Right hindlimb (tissue), 1 donor: ENCODE measurements at places on chromosomes 3 and 15.
A peak's percentile ranks its signal among the peaks of the same experiment; 100 is the strongest.

DNA sequence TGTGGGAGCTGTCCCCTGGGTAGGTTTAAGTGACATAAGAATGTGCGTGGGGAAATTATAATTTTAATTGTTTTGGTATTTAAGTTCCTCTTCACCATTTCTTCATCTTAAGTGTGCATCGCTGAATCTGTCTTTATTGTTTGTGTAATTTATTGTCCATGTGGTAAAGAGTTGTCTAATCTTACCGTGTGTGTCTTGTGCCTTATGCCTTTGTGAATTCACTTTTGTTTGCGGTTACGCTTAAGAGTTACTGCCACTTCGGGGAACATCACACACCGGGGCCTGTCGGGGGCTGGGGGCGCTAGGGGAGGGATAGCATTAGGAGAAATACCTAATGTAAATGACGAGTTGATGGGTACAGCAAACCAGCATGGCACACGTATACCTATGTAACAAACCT, 767 bp downstream of the WDR48 start:
- no peak for DNase-seq

GRCh38 chr3:81485444-81485865, 276.0 kb downstream of the GBE1 start:
- peak; percentile 69 for DNase-seq

GRCh38 chr15:23753248-23753647, 66.1 kb upstream of the NDN start:
- no peak for DNase-seq

DNA sequence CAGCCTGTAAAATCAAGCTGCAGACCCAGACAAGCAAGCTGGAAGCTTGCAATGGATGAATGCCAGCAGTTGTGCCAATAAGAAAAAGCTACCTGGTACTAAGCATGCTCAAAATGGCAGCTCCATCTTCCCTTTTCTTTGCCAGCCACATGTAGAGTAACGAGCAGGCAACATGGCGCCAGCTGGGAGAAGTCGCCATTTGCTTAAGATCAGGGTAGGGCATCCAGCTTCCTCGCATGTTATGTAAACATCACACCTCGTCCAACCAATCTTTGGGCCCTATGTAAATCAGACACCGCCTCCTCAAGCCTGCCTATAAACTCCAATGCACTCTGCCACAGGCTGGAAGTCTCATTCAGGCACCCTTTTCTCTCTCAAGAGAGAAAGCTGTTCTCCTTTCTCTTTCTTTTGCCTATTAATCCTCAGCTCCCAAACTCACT, 973.9 kb downstream of the FHIT start:
- no peak for DNase-seq

- DNase-seq: no peak
Observed at GRCh38 chr3:184360929-184361531, 375 bp downstream of the CLCN2 start.

GRCh38 chr3:184260724-184261269, 556 bp downstream of the CAMK2N2 start:
- no peak for DNase-seq

DNA sequence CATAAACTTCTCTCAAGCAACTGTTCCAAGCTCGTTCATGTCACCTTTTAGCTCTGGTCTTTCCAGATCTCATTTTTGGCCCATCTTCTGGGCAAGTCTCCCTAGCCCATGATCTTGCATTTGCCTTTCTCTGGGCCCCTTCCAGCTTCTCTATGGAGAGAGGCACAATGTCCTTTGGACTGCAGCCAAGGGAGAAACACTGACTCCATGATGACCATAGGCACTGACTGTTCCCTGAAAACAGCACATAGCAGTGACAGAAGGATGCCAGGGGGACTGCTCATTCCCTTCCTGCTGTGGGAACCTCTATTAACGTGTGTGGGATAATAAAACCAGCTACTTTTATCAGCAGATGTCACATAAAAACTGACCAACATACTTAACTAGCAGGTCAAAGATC, 60.3 kb downstream of the STRIT1 start:
- DNase-seq: peak; percentile 71

- DNase-seq: peak; percentile 35
Observed at GRCh38 chr15:31434588-31435260, 108.1 kb downstream of the KLF13 start.

- no peak for DNase-seq
Observed at GRCh38 chr3:135779024-135779423, 186.5 kb upstream of the PPP2R3A start.

DNA sequence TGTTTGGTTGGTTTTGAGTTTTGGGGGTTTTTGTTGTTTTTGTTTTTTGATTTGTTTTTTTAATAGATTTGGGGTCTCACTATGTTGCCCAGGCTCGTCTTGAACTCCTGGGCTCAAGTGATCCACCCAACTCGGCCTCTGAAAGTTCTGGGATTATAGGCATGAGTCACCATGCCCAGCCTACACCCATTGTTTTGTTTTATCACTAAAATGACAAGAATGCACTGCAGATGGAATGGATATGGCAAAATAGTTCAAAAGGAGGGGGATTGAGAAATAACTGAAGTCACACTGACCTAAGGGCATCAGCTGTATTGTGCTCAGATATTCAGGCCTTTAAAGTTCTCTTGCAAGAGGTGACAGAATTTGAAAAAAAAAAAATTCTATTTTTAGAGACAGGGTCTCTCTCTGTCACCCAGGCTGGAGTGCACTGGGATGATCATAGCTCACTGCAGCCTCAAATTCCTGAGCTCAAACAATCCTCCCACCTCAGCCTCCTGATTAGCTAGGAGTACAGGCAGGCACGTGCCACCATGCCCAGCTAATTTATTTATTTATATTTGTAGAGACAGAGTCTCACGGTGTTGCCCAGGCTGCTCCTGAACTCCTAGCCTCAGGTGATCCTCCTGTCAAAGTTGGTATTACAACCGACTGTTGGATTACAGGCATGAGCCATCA, 4.4 kb upstream of the RASA2 start:
- no peak for DNase-seq

GRCh38 chr3:114327665-114328064, 33.8 kb downstream of the TIGIT start:
- DNase-seq: no peak

GRCh38 chr3:114874522-114874971, 272.5 kb downstream of the ZBTB20 start:
- peak; percentile 23 for DNase-seq

DNA sequence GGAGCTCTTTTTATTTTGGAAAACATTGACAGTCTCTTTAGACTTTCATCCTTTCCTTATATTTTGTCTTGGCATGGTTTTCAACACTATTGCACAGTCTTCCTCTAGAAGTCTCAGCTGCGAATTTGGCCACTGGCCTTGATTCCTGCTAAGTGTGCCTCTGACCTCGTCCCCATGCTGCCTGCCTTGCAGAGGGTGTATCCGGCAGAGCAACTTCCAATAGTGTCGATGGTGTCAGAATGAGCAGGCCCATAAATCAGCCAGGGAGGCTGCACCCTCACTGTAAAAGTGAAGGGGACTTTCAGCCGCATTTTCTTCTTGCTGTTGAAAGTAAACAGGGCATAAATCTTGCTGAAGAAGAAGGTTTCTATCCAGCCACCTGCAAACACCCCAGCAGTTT, 336.7 kb upstream of the TRIM42 start:
- no peak for DNase-seq

- no peak for DNase-seq
Observed at GRCh38 chr15:62824111-62825015, 218.2 kb upstream of the TPM1 start.

DNA sequence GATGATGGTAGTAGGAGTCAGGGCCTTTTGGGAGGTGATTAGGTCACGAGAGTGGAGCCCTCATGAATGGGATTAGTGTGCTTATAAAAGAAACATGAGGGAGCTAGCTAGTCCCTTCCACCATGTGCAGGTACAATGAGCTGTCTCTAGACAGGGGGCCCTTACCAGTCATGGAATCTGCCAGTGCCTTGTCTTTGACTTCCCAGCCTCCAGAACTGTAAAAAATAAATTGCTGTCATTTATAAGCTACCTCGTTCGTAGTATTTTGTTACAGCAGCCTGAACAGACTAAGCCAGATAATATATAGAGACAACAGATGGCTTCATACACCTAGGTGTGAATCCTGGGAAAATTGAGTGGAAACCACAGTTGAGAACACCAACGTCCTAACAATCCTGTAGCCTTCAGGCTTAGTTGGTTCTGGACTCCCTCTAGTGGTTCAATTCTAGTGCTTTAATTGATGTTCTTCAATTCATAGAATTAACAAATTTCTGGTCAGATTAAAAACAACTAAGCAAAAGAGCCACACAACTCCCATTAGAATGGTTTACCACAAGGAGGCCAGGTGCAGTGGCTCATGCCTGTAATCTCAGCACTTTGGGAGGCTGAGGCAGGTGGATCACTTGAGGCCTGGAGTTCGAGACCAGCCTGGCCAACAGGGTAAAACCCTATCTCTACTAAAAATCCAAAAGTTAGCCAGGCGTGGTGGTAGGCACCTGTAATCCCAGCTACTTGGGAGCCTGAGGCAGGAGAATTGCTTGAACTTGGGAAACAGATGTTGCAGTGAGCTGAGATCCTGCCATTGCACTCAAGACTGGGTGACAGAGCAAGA, 21.3 kb upstream of the GATM start:
- no peak for DNase-seq

- DNase-seq: peak; percentile 67
Observed at GRCh38 chr3:144241404-144241803, 269.8 kb downstream of the DIPK2A start.

- no peak for DNase-seq
Observed at GRCh38 chr3:35733341-35733740, 94.0 kb downstream of the ARPP21 start.

GRCh38 chr3:121974601-121975111, 47.4 kb downstream of the ILDR1 start:
- no peak for DNase-seq

GRCh38 chr15:94400526-94401298, 169.4 kb downstream of the MCTP2 start:
- no peak for DNase-seq

- DNase-seq: no peak
Observed at GRCh38 chr15:39837454-39837853, 54.8 kb upstream of the FSIP1 start.

GRCh38 chr15:44340410-44340809, 51.9 kb downstream of the GOLM2 start:
- DNase-seq: no peak
